ENCODE measurements at places on chromosomes 13 and 19. TPM values are rescaled to one million over a fixed set of nuclear protein-coding genes. Genes with fewer than 3 reads are reported as not detected.
A peak's percentile ranks its signal among the peaks of the same experiment; 100 is the strongest.

GRCh38 chr19:44657211-44657921 is 13.7 kb downstream of the PVR start:
- peak; percentile 76 for DNase-seq

DNA sequence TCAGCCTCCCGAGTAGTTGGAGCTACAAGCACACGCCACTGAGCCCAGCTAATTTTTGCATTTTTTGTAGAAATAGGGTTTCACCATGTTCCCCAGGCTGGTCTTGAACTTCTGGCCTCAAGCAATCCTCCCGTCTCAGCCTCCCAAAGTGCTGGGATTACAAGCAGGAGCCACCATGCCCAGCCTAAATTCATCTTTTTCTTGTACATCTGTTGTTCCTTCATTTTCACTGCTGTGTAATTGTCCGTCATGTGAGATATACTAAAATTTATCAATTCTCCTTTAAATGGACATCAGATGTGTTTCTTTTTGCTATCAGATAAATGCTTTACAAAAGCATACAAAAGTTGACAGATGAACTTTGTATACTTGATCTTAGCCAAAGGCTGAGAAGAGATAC is 22.9 kb downstream of the DYRK1B start:
- DNase-seq = no peak

- peak; percentile 14 for DNase-seq
Measured at GRCh38 chr19:1483131-1483978, 4.3 kb upstream of the C19orf25 start.

DNA sequence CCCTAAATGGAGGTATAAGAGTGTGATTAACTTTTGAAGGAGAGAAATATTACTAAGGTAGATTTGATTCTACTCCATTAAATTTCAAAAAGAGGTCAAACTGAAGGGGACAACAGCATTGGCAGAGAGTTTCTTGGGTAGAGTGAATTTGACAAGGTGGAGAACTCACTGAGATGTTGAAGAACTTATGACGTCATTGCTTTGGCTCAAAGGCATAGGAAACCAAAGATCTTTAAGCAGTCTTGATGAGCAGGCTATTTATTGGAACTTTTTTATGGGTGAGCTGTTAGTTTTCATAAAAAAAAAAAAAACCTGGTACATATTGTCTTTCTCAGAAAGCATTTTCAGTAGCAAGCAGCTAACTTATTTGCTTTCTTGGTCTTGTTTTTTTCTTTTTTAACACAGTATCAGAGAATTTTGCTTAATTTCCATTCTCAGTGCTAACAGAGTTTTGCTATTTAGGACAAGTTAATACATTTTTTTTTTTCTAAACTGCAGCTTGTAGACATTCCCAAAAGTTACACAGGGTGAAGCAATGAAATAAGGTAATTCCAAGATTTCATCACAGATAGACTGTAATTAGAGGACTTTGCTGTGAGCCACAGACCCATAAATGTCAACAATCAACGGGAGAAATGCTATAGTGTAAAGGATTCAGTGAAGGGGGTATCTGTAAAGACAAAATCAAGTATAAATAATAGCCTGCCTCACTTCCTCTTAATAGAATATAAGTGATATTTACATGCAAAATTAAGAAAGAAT is 412.2 kb upstream of the KLHL1 start:
- no peak for DNase-seq

GRCh38 chr13:111893071-111893606 is 173.8 kb upstream of the SOX1 start:
- no peak for DNase-seq

- no peak for DNase-seq
Measured at GRCh38 chr19:48258350-48258749, 2.6 kb upstream of the CARD8 start.

DNA sequence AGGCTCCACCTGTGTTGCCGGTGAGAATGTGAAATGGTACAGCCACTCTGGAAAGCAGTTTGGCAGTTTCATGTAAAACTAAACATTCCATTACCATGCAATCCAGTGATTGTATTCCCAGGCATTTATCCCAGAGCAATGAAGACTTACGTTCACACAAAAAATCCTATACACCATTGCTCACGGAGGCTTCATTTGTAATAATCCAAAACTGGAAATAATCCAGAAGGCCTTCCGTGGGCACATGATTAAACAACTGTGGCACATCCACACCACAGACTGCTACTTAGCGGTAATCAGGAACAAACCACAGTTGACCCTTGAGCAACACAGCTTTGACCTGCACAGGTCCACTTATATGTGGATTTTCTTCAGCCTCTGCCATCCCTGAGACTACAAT is 339.7 kb downstream of the MTUS2 start:
- no peak for DNase-seq

VASP gene
- 62.4 TPM for total RNA-seq

HNRNPM gene
- 113 TPM for total RNA-seq

CFD gene
- total RNA-seq = 76.1 TPM
